ENCODE measurements at places on chromosomes 13 and 19. TPM values are rescaled to one million over a fixed set of nuclear protein-coding genes. Genes with fewer than 3 reads are reported as not detected.

Gene LILRB4
- not detected for total RNA-seq

Gene CADM4
- 2.1 TPM for total RNA-seq

Gene DHDH
- total RNA-seq = 0.17 TPM

Gene CD70
- not detected for total RNA-seq

Gene SLC6A16
- total RNA-seq = under 0.01 TPM
